ENCODE measurements at places on chromosomes 16 and 17.

DNA sequence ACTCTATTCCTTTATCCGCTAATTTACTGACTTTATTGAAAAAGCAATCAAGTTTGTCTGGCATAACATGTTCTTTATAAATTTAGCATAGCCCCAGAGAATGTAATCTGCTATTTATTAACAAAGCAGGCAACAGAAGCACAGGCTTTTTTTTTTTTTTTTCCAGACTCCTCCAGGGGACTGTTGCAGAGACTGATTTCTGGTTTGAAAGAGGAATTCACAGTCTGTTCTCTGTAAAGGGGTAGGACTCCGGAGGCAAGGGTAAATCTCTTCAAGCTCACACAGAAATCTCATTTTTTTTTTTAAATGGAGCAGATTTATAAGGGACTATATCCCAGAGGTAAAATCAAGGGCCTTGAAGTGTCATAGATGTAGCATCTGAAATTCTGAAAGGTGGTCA, 1386.5 kb upstream of the CDH8 start:
- no peak for DNase-seq

DNA sequence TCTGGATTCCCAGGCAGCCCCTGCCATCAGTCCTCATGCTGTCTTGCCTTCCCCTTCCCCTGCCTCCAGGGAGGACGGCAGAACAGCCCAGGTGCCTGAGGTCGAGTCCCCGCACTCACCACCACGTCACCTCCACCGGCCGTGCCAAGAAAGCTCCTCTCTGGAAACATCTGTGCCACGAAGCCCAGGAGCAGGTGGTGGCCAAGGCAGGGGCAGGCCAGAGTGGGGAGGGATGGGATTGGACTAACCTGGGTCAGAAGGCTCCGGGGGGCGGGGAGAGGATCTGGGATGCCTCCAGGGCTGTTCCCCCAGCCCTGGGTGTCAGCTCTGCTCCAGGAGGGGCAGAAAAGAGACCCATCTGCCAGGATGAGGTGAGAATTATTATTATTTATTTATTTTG, 7.4 kb upstream of the DPEP1 start:
- no peak for DNase-seq

DNA sequence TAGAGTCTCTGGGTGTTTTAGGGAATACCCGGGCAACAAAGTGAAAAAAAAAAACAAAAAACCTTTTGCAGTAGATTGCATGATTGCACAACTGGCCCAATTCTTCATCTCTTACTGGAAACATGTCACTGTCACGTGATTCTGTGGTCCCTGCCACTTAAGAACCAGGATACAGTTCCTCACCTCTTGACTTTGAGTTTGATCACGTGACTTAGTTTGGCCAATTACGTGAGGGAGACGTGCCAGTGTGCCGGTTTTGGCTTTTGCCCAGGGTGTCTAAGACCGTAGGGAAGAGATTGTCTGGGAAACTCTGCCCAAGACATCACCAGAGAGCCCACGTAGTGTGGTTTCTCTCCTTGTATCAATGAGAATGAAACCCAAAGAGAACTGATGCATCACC, 88.7 kb downstream of the GRIN2A start:
- no peak for DNase-seq

- no peak for DNase-seq
These were observed 52.2 kb downstream of the VPS35L start for GRCh38 chr16:19607616-19608280.

- DNase-seq = no peak
These were observed 64.1 kb downstream of the ADCY9 start for GRCh38 chr16:4052096-4052495.

DNA sequence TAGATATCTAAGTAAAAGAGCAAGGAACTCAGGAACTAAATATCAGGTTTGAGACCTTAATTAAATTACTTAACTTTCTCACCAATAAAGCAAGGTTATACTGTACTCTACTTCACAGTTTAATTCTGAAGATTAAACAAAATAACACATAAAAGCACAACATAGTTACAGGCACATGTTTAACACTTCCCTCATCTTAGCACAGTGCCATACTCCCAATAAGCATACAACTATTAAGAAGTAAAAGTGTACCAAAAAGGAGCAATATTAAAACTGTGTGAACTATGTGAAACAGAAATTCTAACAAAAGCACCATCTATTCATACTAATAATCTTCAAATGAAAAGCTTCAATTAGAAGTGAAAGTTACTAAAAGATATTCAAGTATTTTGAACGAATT, 2.2 kb downstream of the APPBP2 start:
- no peak for DNase-seq

DNA sequence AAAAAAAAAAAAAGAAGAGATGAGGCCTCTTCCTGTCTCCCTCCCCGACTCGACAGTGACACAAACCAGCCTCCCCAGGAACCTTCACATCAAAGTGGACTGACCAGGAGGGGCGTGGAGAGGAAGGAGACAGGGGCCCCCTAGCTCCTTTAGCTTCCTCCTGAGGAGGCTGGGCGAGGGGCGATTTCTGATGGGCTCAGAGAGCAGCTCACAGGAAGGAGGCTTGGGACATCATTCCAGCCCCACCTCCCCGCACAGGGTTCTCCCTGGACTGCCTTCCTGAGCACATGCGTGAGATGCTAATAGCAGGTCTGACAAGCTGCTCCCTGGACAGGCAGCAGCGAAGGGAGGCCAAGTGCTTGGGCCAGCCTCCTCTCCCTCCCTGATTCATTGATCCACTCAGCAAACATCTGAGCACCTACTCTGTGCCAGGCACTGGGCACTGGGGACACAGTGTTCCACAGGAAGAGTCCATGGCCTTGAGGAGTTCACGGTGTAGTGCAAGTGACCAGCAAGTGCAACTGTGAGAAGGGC, 14.4 kb upstream of the DOK4 start:
- DNase-seq = no peak

Data from activated T-cell treated with anti-CD3 and anti-CD28 coated beads for 24 hours (primary cell).